ENCODE measurements at places on chromosomes 7 and 10.

- DNase-seq: no peak
These were observed 235.5 kb upstream of the INHBA start for GRCh38 chr7:41938371-41938770.

GRCh38 chr10:70462349-70462984 lies 16.1 kb upstream of the PALD1 start:
- no peak for DNase-seq

DNA sequence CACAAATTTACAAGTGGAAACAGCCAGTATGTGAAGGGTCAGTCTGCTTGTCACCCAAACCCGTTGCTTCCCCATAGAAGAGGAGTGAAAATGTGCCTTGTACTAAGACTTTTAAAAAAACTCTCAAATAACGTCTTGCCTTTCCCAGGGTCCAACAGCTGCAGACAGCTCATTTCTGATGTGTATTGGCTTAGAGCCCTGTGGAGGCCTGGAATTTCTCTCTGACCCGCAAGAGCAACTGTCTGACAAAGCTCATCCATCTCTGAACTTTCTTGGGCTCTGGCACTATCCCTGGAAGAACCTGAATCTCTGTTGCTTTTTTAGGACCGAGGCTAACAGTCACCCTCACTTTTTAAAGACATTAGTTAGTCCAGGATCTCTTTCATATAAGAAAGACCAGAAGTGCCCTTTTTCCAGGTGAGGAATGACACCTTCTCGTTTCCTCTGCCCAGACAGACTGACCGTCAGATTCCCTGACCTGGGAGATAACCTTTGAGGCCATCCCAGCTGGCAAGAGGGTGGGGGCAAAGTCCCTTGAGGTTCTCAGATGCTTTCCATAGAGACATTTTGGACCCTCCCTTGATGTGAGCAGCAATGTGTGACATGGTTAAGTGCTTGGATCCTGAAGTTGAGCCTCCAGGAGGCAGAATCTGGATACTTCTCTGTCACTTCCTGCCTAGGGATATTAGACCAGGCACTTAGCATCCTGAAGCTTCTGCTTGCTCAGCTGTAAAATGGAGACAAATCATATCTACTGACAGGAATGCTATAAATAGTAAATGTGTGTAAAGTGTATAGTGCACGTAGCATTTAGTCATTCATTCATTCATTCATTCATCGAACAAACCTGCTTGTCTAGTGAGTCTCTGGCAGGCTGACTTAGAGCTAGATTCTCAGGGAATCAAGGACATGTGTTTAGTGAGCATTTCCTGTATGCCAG lies 4.5 kb upstream of the NODAL start:
- no peak for DNase-seq

- DNase-seq: no peak
These were observed 493.9 kb downstream of the HTR7 start for GRCh38 chr10:90363799-90364483.

- no peak for DNase-seq
These were observed 10.4 kb downstream of the NUB1 start for GRCh38 chr7:151351967-151352366.

DNA sequence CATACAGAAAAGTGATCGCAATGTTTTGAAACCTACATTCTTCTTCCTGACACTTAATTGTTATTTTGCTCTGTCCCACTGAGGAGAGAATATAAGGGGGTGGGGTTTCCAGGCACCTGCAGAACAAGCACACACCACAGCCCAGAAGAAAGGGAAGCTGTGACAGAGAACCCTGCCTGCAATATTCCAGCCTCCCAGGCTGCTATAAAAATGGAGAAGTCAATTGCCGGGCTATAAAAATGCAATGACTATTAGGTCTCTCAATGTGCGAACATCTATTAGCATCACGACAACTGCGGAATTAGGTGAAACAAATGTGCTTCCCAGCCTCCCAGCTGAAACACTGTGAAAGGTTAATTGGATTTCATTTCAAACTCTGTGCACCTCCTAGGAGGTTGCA lies 145.3 kb upstream of the FRMD4A start:
- no peak for DNase-seq

DNA sequence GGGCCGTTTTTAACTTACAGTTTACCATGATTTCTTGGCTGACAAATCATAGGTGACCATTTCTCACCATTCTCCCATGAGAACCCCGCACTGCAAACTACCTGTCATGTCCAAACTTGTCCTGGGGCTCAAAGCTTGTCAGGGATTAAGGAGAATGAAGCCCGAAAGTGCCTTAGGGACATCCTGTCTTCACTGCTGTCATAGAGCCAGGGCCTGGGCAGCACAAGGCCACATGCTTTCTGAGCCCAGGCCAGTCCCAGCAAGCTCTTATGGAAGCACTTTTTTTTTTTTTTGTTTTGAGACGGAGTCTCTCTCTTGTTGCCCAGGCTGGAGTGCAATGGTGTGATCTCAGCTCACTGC lies 33.9 kb downstream of the CCM2 start:
- no peak for DNase-seq

- DNase-seq: no peak
These were observed 4.3 kb downstream of the SVIL start for GRCh38 chr10:29630205-29631048.

GRCh38 chr10:5723692-5724091 lies 39.1 kb downstream of the TASOR2 start:
- DNase-seq: no peak

GRCh38 chr10:122033224-122033926 lies 44.4 kb downstream of the TACC2 start:
- no peak for DNase-seq

- DNase-seq: peak; percentile 66
These were observed 56.4 kb downstream of the BBS9 start for GRCh38 chr7:33185786-33186185.

- no peak for DNase-seq
These were observed 47.8 kb downstream of the FAM20C start for GRCh38 chr7:240146-240676.

GRCh38 chr7:102120666-102121195 lies 165.9 kb upstream of the SH2B2 start:
- no peak for DNase-seq

GRCh38 chr7:19560111-19560883 lies 148.5 kb downstream of the POLR1F start:
- DNase-seq: no peak

- DNase-seq: no peak
These were observed 18.0 kb upstream of the MEST start for GRCh38 chr7:130473876-130474275.

DNA sequence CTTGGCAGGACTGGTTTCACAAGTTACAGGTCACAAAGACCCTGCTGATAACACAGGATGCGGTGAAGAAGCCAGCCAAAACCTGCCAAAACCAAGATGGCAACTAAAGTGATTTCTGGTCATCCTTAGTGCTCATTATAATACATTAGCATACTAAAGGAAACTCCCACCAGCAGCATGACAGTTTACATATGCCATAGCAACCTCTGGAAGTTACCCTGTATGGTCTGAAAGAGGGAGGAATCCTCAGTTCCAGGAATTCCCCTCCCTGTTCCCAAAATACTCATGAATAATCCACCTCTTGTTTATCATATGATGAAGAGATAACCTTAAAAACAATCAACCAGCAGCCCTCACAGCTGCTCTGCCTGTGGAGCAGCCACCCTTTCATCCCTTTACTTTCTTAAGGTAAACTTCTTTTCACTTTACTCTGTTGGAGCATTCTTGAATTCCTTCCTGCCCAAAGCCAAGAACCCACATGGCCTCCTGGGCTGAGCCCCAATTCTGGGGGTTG lies 21.9 kb downstream of the DPY19L1 start:
- DNase-seq: no peak

- no peak for DNase-seq
These were observed 126.2 kb downstream of the CCNY start for GRCh38 chr10:35462491-35462934.

DNA sequence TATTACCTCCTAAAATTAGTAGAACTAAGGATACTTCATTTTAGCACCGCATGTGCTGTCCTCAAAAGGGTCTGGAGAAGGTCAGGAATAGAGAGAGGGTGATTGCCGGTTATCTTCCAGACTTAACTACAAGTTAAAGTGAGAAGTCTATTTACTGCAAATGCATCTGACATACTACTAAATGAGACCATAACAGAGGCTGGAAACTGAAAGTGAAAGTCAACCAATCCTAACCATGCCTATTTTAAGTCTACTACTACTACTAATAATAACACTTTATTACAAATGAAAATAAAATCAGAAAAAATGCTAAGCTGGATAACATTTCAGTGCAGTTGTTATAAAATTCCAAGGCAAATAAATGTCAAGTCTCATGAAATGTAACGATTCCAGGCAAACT lies 244.7 kb downstream of the KIF20B start:
- DNase-seq: no peak

GRCh38 chr10:36171556-36171952 lies 529.5 kb upstream of the FZD8 start:
- DNase-seq: no peak

GRCh38 chr7:332646-333392 lies 42.8 kb downstream of the FOXL3 start:
- peak; percentile 63 for DNase-seq

DNA sequence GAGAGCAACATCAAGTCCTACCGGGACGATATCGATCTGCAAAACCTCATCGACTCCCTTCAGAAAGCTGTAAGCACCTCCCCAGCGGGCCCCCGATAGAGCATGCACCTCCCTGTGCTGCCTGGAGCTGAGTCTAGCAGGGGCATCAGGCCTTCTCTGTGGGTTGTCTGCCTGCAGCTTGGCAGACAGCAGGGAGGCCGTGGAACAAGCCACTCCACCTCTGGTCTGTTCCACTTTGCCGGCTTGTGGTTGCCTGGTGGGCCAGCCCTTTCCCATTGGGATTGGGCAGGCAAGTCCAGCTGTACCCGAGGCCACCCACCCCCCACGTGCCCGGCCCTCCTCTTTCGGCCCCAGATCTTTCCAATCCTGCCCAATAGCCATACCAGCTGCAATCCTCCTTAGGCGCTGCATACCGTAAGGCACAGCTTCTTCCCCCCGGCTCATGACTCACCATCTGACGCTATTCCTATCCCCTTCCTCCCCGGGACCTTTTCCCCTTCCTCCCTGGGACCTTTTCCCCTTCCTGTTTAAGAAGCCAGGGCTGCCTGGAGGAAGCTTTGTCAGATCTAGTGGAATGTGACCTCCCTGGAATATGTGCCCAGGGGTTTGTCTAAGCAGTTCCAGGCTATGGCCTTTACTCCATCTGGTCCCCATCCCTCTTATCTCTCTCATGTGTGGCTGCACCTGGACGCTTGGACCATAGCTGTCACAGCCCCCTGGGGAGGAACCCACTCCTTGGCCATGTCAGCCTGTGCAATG lies 28.1 kb upstream of the SH2D4B start:
- DNase-seq: peak; percentile 39

- no peak for DNase-seq
These were observed 951 bp downstream of the ELOVL3 start for GRCh38 chr10:102227050-102227449.

DNA sequence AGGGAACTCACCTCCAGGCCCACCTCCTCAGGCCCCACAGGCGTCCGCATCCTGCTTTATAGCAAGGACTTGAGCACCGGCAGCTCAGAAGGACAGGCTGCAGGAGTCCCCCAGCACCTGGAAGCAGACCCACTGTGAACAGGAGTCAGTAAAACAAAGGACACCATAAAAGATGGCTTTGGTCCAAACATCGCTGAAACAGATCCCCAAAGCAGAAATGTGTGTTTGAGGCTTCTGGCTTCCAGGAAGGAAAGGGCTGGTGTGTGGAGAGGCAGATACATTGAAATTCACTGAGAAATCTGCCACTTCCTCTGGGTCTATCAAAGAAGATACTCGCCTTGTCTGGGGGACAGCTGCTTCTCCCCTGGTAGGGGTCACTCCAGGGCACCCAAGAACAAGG lies 286.2 kb downstream of the PLXNA4 start:
- DNase-seq: no peak

GRCh38 chr10:17229717-17229966 lies 1.6 kb downstream of the VIM start:
- DNase-seq: no peak

GRCh38 chr10:71325267-71325666 lies 6.2 kb downstream of the SLC29A3 start:
- no peak for DNase-seq

DNA sequence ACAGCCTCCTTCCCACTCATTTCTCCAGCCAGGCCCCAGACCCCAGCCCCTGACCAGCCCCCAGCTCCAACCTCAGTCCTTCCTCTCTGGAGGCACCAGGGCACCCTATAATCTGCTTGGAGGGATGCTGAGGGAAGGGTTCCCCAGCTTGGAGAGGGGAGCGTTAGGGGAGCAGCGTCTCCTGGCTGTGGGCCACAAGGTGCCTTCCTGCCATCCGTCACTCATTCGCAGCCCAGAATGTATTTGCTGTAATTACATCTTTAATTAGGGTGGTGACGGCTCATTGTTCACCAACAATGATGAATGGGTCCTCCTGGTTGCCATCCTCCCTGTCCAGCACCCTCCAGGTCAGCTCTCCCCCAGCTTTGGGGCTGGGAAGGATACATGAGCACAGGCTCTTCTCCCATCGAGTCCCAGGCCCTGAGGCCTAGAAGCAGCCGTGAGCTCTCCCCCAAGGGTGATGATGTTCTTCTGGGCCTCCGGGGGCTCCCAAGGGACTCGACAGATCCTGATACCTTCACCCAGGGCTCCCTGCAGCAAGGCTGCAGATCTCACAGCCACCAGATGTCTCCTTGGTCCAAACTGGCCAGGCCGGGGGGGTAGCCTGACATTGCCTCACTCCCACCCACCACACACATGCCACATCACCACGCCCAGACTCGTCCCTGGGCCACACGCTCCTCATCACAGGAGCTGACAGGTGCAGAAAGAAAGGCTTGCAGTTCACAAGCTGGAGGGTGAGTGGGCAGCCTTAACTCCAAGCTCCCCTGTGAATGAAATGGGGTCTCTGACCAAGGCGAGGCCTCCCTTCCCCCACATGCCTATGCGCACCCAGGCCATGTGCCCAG lies 26.8 kb downstream of the POLL start:
- no peak for DNase-seq

DNA sequence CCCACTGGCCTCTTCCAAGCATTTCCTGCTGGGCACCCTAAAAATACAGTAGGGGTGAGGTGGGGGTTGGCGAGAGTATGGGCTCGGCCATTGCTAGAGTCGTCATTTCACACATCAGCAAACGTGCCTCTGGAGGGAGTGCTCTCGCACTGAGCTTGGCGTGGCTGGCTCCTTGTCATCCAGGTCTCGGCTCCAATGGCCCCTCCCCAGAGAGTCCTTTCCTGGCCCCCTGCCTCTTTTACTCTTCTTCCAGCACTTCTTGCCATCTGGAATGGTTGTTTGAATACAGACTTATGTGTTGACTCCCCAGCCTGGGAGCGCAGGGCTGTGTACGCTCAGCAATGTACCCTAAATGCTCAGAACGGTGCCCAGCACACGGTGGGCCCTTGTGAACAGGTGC lies 18.8 kb downstream of the UNC5B start:
- DNase-seq: no peak

GRCh38 chr10:26000971-26001370 lies 66.9 kb downstream of the MYO3A start:
- no peak for DNase-seq

- DNase-seq: no peak
These were observed 206.7 kb downstream of the POU6F2 start for GRCh38 chr7:39184391-39184790.

DNA sequence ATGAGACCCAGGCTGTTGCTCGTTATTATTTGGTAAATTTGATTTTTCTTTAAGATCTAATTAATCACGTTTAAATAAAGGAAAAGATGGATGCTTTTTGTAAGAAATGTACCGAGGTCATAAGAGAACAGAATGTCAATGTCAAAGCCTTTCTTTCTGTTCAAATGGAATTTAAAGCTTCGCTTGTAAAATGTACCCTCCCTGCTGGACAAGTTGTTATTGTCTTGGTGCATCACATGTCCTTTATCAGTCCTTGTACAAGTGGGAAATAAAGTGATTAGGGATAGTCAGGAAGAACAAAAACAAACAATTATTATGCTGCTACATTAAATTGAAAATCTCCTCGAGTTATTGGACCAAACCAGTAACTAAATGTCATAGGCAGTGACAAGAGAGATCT lies 363.2 kb downstream of the PHTF2 start:
- DNase-seq: no peak

All from SW 1271 (cell line).